ENCODE measurements at places on chromosomes 5 and 9.

GRCh38 chr9:114417511-114417910 lies 29.7 kb upstream of the AKNA start:
- DNase-seq = no peak

DNA sequence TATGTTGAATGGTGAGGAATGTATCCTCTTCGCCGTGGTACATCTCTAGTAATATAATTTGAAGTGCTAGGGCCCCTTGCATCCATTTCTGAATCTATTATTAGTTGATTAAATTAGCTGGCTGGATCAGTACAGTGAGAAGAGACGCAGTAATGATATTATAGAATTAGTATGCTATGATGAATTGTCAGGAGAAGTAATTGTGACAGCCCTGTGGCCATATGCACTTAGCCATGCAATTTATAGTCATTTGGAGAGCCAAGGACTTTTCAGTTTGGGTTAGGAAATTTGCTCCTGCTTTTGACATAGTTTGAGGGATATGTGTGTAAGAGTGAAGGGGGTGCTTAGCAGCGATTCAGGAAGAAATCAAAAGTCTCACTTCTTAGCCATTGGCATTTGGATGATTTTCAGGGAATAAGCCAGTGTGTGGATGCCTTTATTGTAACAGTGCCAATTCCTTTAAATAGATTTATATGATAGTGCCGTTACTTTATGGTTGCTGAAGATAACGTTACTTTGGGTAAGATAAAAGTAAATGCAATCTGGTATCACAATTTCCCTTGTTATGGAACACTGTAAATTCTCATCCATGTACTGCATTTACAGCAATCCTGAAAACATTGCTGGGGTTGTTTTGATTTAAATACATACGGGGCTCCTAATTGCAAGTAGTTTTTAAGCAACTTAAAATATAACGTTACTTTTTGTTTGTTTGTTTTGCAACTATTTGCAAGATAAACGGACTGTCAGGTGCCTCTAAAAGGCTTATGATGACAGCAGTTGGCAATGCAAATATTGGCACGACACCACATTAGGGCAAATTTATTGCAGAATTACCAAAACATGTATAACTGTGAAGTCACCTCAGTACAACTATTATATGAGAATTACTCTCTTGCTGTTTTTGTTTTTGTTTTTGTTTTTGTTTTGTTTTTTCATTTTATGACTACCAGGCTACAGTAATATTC lies 875.4 kb upstream of the WWC1 start:
- no peak for DNase-seq

DNA sequence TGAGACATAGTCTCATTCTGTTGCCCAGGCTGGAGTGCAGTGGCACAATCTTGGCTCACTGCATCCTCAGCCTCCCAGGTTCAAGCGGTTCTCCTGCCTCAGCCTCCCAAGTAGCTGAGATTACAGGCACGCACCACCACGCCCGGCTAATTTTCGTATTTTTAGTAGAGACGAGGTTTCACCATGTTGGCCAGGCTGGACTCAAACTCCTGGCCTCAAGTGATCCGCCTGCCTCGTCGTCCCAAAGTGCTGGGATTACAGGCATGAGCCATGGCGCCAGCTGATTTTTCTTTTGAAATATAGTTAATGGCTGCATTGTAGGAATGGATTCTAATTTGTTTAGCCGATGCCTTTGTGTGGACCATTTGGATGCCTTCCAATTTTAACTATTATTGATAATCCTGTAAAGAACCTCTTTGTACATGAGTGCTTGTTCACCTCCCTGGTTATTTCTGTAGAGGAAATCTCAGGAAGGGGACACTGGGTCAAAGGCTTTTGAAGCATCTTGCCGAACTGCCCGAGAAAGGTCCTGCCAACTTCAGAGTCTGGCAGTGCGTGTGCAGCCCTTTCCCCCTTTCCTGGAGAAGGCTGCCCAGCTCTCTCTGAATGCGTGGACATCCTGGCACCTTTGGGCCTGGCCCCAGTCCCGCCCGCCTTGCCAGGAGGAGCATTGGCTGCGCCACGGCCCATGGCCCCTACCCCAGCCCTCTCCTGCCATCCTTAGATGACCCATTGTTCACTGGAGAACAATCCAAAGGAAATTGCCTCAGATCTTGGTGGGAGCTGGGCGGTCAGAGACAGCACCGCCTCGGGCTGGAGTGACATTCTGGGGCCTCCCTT lies 8.9 kb upstream of the NUP214 start:
- no peak for DNase-seq

- DNase-seq = no peak
These were observed 33.9 kb downstream of the PTBP3 start for GRCh38 chr9:112299514-112299913.

DNA sequence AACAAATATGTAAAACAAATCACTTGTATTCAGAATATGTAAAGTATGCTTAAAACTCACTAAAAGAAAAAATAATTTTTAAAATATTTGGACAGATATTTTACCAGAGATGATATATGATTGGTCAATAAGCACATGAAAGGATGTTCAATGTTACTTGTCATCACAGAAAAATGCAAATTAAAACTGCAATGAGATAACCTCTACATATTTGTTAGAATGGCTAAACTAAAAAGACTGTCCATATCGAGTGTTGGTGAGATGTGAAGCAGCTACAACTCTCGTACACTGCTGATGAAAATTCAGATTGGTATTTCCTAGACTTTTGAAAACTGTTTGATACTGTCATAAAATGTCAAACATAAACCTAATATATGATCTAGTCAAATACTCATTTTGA lies 685.1 kb downstream of the DTWD2 start:
- no peak for DNase-seq

DNA sequence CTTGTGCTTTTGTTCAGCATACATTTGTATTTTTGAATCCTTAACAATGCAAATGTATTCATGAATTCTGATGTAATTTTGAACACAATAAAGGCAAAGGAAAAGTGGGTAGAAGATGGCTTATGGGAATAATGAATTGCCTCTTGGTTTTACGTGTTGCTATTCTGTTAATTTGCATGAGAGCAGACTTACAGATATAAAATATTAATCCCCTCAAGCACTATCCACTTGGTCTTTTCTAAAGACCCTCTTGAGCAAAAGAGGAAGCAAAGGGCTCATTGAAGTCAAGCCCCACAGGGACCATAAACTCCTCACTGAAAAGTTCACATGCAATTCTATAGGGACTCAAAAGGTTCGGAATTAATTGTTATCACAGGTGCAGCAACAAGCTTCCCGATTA lies 51.9 kb downstream of the OSTF1 start:
- no peak for DNase-seq

GRCh38 chr9:23747088-23748075 lies 78.7 kb downstream of the ELAVL2 start:
- no peak for DNase-seq

DNA sequence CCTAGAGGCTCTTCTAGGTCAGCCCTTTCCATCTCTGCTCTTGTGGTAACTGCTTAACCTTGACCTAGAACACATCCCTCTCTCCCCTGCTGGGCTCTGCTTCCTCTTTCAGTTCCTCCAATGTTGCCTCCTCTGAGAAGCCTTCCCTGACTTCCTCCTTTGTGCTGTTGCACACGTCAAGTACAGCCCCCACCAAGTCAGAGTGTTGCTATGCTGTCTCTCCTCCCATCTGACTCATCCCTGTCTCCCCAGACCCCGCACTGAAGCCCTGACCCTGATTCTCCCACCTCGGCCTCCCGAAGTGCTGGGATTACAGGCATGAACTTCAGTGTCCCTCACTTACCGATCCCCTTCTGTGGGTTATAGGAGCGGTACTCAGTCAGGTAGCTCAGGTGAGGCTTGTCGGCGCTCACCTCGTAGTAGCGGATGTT lies 10.4 kb upstream of the TRIM14 start:
- no peak for DNase-seq

- DNase-seq = no peak
These were observed 905.6 kb upstream of the CDH6 start for GRCh38 chr5:30287890-30288289.

GRCh38 chr9:71909887-71910649 lies 925 bp downstream of the ABHD17B start:
- DNase-seq = peak; percentile 81

DNA sequence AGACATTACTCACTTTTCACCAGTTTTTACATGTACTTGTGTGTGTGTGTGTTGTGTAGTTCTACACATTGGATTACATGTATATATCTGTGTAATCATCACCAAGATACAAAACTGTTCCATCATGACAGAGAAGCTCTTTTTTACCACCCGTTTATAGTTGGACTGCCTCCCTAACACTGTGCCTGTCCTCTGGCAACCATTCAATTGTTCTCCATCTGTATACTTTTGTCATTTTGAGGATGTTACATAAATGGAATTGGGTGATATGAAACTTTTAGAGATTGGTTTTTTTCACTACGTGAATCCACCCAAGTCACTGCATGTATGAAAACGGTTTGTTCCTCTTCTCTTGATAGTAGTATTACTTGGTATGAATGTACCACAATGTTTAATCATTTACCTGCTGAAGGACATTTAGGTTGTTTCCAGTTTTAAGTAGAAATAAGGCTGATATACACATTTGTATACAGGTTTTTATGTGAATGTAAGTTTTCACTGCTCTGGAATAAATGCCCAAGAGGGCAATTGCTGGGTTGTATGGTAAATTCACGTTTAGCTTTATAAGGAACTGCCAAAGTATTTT lies 126.2 kb downstream of the MAPKAP1 start:
- no peak for DNase-seq

DNA sequence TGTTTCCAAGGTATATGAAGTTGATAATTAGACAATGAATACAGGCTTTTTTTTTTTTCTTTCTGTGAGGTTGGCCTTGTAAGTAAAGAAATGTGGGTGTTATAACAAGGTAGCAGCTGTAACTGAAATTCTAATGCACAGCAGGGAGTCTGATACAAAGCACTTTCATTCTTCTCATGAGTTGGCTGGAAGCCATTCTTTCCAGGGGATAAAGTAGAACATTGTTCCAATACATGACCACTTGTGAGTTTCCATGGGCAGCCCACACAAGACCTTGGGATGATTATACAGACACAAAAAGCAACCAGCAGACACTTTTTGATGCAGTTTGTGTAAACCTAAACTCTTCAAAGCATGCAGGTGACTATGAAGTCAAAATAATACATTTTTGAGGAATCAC lies 1785.9 kb upstream of the WWC1 start:
- DNase-seq = no peak

- DNase-seq = peak; percentile 98
These were observed at the start of gene TTC1 for GRCh38 chr5:160008877-160009590. TTC1 (plus strand) TSS chr5:160009139; CDS start chr5:160010529, 1,390 bp downstream.

- no peak for DNase-seq
These were observed 117.7 kb downstream of the TARS1 start for GRCh38 chr5:33558489-33558888.

GRCh38 chr9:113536166-113536482 lies 72.6 kb downstream of the RGS3 start:
- DNase-seq = no peak

- DNase-seq = no peak
These were observed 165.0 kb upstream of the GPR151 start for GRCh38 chr5:146680846-146681584.

- no peak for DNase-seq
These were observed 77.0 kb upstream of the SMIM32 start for GRCh38 chr5:136269973-136270372.

- DNase-seq = no peak
These were observed 604.8 kb upstream of the BRINP1 start for GRCh38 chr9:119974026-119974425.

GRCh38 chr5:170631466-170632195 lies 127.8 kb downstream of the KCNIP1 start:
- DNase-seq = peak; percentile 62

GRCh38 chr5:35089334-35090314 lies 41.9 kb upstream of the AGXT2 start:
- peak; percentile 77 for DNase-seq

- no peak for DNase-seq
These were observed 218.9 kb downstream of the ARL15 start for GRCh38 chr5:54091307-54092130.

DNA sequence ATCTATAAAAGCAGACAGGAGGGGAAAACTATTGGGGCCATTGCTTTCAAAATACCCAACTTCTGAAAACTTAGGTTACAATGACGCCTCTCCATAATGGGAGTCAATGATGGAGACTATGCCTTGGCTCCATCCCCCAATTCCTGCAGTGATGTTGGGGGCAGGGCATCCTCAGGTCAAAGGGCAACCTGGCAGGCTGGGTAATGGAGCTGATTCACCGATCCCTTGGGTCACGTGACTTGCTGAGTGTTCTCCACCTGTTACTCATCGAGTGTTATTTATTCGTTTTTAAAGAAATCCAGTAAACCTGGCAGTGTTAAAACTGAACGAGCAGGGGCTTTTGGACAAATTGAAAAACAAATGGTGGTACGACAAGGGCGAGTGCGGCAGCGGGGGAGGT lies 244.4 kb downstream of the FAM114A2 start:
- no peak for DNase-seq

- DNase-seq = no peak
These were observed 5.6 kb downstream of the GBA2 start for GRCh38 chr9:35743452-35743851.

DNA sequence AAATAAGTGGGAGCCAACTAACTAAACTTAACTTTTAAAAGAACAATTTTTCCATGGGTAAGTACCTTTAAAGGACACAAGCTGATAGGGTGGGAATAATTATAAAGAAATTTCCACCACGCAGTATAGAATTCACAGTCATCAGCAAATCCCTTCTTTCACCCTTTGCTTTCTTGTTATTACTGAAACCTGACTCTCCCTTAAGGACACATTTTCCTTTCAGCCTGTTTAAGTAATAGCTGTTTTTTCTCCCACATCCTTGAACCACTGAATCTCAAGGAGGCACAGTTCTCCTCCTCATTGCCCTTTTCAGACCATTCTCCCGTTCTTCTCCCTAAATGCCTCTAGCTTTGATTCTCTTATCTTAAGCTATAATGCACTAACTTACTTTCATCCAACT lies 6.3 kb downstream of the C5orf15 start:
- no peak for DNase-seq

GRCh38 chr5:94267350-94267899 lies 351.0 kb downstream of the KIAA0825 start:
- no peak for DNase-seq

DNA sequence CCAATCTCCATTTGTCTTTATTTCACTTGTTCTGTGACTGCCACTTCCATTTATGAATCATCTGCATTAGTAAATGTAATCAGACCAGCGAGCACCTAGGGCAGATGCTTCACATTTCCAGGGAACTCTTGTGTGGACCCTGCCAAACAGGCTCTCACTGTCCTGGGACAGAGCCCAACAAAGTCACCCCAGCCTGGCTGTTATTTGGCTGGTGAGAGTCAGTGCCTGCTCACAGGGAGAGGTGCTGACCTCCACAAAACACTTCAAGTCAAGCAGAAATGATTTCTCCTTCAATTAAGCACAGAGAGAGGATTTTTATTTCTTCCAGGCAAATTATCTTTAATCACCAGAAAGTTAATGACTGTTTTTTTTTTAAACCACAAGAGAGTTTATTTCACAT lies 568.0 kb downstream of the MTRR start:
- DNase-seq = no peak

Measured in sciatic nerve (tissue), 2 donors.